Stomach (tissue), 19 donors: ENCODE measurements at places on chromosomes 16 and 17. TPM values are rescaled to one million over a fixed set of nuclear protein-coding genes. Genes with fewer than 3 reads are reported as not detected.

- DNase-seq, result peak; percentile 93
Observed at GRCh38 chr17:44221084-44221861, 1.8 kb upstream of the UBTF start.

DNA sequence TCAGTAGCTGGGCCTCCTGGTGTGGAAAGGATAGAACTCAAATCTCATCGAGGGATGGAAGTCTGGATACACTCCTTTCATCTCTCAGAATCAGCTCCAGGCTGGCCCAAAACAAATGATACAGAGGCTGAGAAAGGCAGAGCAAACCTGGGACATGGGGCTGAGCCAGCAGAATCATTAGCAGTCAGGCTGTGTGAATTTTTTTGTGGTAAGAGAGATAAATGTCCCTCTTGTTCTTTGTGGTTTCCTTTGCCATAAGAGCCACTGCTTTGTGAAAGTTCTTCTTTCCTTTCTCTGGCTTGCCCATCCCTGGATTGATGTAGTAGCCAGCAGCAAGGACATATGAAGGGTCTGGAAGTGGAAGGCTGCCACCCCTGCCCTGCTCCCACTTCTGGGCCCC is 146.2 kb downstream of the CDH13 start:
- DNase-seq, result no peak

- DNase-seq, result no peak
Observed at GRCh38 chr17:52025236-52025635, 133.3 kb downstream of the CA10 start.

DNA sequence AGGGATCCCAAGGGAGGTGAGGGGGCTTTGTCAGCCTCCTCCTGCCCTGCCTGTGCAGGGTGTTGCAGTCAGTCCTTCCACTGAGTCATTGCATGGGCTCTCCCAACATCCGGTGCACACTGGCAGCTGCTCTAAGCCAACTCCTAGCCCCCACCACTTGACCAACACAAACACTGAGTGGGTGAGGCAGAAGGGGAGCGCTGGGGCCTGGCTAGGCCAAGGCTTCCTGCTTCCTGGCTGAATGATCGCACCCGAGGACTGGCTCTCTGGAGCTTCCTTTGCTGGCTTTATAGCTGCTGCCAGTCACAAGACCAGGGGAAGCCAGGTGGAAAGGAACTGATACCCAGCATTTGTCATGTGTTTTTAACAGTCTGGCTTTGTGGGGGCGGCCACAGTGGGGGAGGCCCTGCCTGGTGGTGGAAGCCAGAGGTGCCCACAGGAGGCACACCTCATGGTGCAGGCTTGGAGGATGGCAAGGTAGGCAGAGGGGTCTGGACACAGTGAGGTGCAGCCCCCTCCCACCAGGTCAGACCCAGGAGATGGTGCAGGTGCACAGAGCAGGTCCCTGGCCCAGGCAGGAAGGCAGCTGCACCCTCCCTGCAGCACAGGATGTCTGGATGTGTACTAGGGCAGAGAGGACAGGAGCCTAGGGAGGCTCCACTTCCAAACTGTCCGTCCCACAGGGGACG is 6.8 kb downstream of the MPG start:
- peak; percentile 53 for DNase-seq

GRCh38 chr17:10114931-10115535 is 83.4 kb downstream of the GAS7 start:
- peak; percentile 69 for DNase-seq

GRCh38 chr17:61235827-61236197 is 163.8 kb upstream of the TBX2 start:
- peak; percentile 50 for DNase-seq

KDM6B gene
- total RNA-seq, result 27.2 TPM

- no peak for DNase-seq
Observed at GRCh38 chr17:35708951-35709350, 22.5 kb upstream of the RASL10B start.

DNA sequence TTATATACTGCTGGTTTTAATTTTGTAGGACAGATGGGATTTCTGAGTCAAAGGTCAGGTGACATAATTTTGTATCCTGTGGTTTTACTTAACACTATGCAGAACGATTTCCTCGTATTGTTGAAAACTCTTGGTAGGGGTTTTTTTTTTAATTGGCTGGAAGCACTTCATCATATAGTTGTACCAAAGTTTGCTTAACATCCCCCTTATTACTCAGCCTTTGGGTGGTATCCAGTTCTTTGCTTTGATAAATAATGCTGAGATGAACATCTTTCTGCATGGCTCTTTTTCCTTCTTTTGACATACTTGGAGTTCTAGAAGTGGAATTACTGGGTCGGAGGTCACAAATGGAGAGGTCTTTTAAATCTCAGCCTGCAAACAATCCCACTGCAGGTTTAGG is 419.1 kb downstream of the MAF start:
- no peak for DNase-seq

GRCh38 chr17:43661699-43662412 is at the start of gene MEOX1:
Gene MEOX1 (minus strand): TSS chr17:43661922. CDS start chr17:43661534, 388 bp downstream.
- no peak for DNase-seq

DNA sequence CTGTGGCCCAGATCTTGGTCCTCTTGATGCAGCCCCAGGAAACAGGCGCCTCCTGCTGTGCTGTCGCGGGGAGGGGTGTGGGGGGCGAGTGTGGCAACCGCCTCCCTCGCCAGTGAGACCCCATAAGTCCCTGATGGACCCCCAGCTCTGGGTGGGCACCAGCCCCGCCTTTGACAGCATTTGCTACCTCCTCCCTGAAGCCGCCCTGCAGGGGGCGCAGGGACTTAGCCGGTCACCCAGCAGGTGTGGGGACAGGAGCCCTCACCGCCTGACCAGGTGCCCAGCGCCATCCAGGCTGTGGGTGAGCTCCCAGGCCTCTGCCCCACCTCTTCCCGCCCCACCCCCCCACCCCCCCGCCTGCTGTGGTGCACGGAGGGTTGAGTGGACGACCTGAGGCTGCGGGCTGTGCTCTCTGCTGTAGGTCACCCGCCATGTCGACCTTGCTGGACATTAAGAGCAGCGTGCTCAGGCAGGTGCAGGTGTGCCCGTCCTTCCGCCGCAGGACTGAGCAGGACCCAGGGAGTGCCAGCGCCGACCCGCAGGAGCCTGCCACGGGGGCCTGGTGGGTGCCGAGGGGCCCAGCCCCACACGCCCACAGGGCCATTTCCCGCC is 4.8 kb downstream of the BAIAP3 start:
- DNase-seq, result peak; percentile 70

TEDC2 gene
- 1.3 TPM for total RNA-seq
